Testis (tissue), 5 donors: ENCODE measurements at places on chromosomes 1 and 21. TPM values are rescaled to one million over a fixed set of nuclear protein-coding genes. Genes with fewer than 3 reads are reported as not detected.

DNA sequence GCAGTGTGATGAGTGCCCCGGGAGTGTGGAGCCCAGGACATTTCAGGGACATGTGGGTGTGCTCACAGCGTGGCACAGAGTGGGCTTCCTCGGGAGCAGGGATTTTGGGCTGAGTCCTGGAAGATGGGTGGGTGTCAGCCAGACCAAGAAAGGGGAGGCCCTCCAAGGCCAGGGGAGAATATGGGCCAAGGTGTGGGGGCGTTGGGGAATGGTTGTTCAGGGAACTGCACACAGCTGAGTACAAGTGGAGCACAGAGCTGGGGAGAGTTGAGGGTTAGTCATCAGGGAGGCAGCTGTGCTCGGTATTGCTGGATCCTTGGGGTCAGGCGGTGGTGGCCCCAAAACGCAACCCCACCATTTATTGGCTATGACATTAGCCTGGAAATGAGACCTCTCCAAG lies 5.5 kb downstream of the POGK start:
- no peaks in the 10 kb centered on the region for H3K27me3 ChIP-seq
- no peak for DNase-seq
- peaks cover 39% of the 10 kb centered on the region for H3K4me1 ChIP-seq
- no peaks in the 10 kb centered on the region for H3K36me3 ChIP-seq
- H3K4me3 ChIP-seq = no peak overlapping the region
- peak overlapping the region; percentile 79 for H3K27ac ChIP-seq

PDZK1IP1 gene
- 1.5 TPM for total RNA-seq

DNA sequence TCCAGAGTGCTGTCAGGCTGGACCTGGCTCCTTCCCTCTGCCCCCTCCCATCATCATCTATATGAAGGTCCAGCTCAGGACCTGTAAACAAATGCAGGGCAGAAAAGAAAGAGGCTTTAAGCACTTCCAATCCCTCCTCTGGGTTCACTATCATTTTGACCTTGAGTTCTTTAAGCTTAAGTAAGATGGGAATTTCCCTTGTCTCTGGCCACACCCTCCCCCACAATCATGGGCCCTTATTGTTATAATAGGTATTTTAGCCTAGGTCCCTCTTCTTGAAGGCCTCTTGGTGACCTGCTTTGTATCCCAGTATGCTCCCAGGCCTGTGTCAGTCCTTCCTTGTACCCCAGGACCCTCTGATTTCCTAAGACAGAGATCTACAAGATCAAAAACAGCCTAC lies 45.1 kb upstream of the EPS15 start:
- no peak overlapping the region for H3K4me3 ChIP-seq
- H3K27me3 ChIP-seq = no peaks in the 10 kb centered on the region
- peaks cover 18% of the 10 kb centered on the region for H3K4me1 ChIP-seq
- peak; percentile 56 for DNase-seq

DNA sequence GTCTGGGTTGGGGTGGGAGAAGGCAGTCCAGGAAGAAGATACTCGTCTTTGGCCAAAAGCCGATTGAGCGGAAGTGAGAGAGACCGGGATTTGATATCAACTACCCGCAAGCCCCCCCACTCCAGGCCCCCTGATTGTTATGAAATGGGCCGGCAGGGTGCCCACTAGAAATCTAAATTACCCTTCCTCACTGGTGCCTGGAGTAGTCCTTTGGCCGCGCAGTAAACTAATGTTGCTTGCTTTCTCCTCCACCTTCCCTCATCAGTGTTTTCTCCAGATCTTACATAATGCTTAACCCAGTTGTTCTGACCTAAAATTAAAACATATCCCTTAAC lies 119.2 kb upstream of the BARHL2 start:
- peaks cover 6% of the 10 kb centered on the region for H3K4me1 ChIP-seq
- peak overlapping the region; percentile 45 for H3K4me3 ChIP-seq
- no peak for DNase-seq

- no peaks in the 10 kb centered on the region for H3K27me3 ChIP-seq
- DNase-seq = no peak
- H3K27ac ChIP-seq = no peak overlapping the region
- H3K4me3 ChIP-seq = no peak overlapping the region
- H3K36me3 ChIP-seq = no peaks in the 10 kb centered on the region
Measured at GRCh38 chr1:63871463-63871862, 97.6 kb downstream of the ROR1 start.

LGR6 gene
- total RNA-seq = 8.1 TPM

VANGL1 gene
- total RNA-seq = 8.2 TPM

TXNDC12 gene
- total RNA-seq = 38.4 TPM

DNA sequence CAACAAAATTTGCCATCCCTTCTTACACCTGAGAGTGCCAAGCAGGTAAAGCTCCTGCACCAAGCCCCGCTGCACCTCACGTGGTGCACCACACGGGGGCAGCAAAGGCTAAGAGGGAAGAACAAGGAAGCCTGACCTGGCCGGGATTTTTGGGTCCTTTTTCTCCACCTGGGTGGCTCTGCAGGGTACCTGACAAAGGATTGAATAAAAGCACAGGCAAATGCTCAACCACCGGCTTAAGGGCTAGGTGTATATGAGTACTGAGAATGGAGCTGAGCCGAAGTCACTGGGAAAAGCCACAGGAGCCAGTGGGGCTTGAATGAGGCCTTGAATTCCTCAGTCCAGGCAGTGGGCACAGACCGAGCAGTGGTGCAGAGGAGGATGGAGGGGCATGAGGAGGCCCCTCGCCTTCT lies 36.4 kb downstream of the ZNF697 start:
- H3K27ac ChIP-seq = no peak overlapping the region
- H3K4me3 ChIP-seq = no peak overlapping the region

DNA sequence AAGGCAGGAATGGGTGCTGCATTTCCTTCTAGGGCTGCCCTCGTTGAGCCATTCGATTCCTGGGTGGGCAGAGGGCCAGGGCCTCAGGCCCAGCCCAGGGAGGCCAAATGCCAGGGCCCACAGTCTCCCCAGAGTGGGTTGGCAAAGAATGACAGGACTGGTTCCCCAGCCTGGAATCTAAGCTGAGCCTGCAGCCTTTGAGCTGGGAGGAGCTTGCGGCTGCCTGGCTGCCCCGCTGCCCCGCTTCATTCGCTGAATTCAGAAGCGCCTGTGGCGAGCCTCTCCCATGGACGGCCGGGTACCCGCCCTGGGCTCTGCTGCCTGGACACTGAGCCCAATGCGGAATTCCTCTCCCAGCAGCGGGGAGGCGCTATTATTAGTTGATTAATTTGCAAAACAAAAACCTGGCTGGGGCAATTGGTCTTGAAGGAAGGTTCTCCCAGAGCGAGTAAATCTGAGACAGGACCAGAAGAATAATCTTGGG lies 32.3 kb upstream of the TARDBP start:
- H3K36me3 ChIP-seq = no peaks in the 10 kb centered on the region
- peaks cover 12% of the 10 kb centered on the region for H3K4me1 ChIP-seq
- no peaks in the 10 kb centered on the region for H3K27me3 ChIP-seq

- H3K27me3 ChIP-seq = no peaks in the 10 kb centered on the region
- no peak for DNase-seq
- H3K4me3 ChIP-seq = no peak overlapping the region
- no peaks in the 10 kb centered on the region for H3K4me1 ChIP-seq
- no peak overlapping the region for H3K27ac ChIP-seq
Measured at GRCh38 chr1:234235434-234235881, 137.8 kb upstream of the COA6 start.

- peaks cover 13% of the 10 kb centered on the region for H3K4me1 ChIP-seq
- no peak for DNase-seq
- H3K4me3 ChIP-seq = no peak overlapping the region
- H3K27ac ChIP-seq = no peak overlapping the region
Measured at GRCh38 chr1:43994071-43994470, 2.7 kb downstream of the CCDC24 start.

GRCh38 chr21:35593000-35593502 lies 467.3 kb downstream of the SETD4 start:
- H3K4me1 ChIP-seq = no peaks in the 10 kb centered on the region
- H3K4me3 ChIP-seq = no peak overlapping the region
- H3K27ac ChIP-seq = no peak overlapping the region
- no peaks in the 10 kb centered on the region for H3K27me3 ChIP-seq

TMEM269 gene
- 1.6 TPM for total RNA-seq

GRCh38 chr1:96764469-96764868 lies 42.9 kb downstream of the PTBP2 start:
- no peak for DNase-seq
- no peak overlapping the region for H3K4me3 ChIP-seq
- no peak overlapping the region for H3K27ac ChIP-seq
- no peaks in the 10 kb centered on the region for H3K4me1 ChIP-seq
- H3K27me3 ChIP-seq = no peaks in the 10 kb centered on the region

SIK1 gene
- total RNA-seq = 12.0 TPM

- no peak overlapping the region for H3K4me3 ChIP-seq
- no peak overlapping the region for H3K27ac ChIP-seq
- H3K36me3 ChIP-seq = no peaks in the 10 kb centered on the region
Measured at GRCh38 chr1:116674011-116674531, 6.5 kb upstream of the IGSF3 start.

ZMYM1 gene
- total RNA-seq = 24.2 TPM

DNA sequence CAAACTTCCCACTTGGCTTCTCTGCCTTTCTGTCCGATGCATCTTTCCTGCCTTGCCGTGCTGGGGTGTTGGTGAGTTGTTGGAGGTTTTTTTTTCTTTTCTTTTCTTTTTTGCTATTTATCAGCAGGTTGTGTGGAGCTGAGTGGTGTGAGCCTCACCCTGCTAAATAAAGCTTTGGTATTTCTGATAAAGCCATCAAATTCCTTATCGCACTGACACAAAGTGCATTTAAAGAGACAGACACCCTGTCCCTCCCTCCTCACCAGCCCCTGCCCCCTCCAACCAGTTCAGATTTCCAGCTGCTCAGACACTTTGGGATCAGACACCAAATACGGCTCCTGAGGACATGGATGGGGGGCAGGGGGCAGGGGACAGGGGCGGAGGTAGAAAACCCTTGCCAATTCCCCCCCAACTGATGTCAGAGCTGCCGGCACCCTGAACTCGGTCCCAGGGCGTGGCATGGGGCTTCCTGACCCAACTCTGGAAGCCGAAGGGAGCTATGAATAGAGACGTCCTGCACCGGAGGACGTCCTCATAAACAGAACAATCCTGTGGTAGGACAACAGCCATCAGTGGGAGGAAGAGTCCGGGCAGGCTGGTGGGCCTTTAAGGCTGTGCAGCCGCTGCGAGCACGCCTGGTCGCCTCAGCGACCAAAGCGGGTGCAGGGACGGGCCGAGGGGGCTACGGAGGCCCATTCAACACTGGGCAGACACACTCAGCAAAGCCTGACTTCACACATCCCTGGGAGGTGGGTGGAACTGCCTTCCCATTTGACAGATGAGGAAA lies 79.0 kb downstream of the CASZ1 start:
- no peak for DNase-seq
- no peaks in the 10 kb centered on the region for H3K4me1 ChIP-seq
- H3K36me3 ChIP-seq = no peaks in the 10 kb centered on the region
- no peaks in the 10 kb centered on the region for H3K27me3 ChIP-seq
- H3K4me3 ChIP-seq = no peak overlapping the region
- H3K27ac ChIP-seq = no peak overlapping the region

DNA sequence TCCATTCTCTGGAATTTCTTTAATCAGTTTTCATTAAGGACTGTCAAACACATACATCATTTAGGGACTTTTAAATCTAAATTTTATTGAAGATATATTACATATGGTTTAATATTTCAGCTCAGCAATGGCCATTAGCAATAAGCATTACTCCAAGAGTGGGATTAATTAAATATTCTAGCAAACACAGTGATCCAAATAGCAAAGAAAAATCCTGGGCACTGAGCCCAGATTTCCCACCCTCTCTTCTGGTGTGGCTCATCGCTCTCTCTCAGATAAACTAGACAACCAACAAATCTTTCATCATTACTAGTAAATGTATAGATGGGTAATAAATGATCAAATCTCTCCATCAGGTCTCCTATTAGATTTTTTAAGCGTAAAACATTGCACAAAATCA lies 53.5 kb upstream of the FOXD3 start:
- H3K4me1 ChIP-seq = no peaks in the 10 kb centered on the region
- no peaks in the 10 kb centered on the region for H3K36me3 ChIP-seq
- no peak overlapping the region for H3K27ac ChIP-seq
- H3K27me3 ChIP-seq = no peaks in the 10 kb centered on the region
- H3K4me3 ChIP-seq = no peak overlapping the region
- no peak for DNase-seq

USH2A gene
- total RNA-seq = 2.5 TPM

- DNase-seq = no peak
- H3K4me3 ChIP-seq = no peak overlapping the region
- H3K27me3 ChIP-seq = no peaks in the 10 kb centered on the region
- no peaks in the 10 kb centered on the region for H3K36me3 ChIP-seq
- no peak overlapping the region for H3K27ac ChIP-seq
- peaks cover 15% of the 10 kb centered on the region for H3K4me1 ChIP-seq
Measured at GRCh38 chr1:183106746-183107145, 79.3 kb upstream of the LAMC2 start.

DNA sequence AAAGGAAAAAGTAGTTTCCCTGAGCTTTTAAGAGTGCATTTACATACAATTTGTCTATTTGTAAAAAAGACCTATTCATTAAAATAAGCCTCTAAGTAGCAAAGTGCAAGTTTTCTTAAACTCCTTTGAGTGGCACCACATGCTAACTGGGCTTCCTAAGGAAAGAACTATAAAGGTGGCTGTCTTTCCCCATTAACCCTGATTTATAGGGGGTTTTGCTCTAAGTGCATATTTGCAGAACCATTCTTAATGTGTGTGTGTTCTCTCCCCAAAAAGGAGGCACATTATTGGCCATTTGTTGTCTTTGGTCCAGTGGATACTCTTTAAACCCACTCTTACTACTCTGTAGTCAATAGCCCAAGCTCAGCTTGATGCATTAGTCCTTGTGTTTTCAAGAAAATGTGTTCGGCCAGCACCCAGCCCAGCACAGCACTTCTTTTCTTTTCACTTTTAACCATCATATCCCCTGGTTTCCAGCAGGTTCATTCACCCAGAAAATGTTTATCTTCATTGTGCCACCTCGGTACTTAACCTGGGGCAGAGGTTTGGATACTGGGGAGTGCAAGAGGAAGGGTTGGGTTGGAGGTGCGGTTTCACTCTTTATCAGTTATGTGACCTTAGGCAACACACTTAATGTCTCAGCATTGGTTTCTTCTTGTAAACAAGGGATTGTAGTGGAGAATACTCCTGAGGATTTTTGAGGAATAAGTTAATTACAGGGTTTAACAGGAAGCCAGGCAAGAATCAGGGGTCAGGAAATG lies 161.9 kb upstream of the UBE2U start:
- H3K4me1 ChIP-seq = peaks cover 14% of the 10 kb centered on the region
- no peaks in the 10 kb centered on the region for H3K36me3 ChIP-seq
- H3K27ac ChIP-seq = no peak overlapping the region
- H3K27me3 ChIP-seq = no peaks in the 10 kb centered on the region

DNA sequence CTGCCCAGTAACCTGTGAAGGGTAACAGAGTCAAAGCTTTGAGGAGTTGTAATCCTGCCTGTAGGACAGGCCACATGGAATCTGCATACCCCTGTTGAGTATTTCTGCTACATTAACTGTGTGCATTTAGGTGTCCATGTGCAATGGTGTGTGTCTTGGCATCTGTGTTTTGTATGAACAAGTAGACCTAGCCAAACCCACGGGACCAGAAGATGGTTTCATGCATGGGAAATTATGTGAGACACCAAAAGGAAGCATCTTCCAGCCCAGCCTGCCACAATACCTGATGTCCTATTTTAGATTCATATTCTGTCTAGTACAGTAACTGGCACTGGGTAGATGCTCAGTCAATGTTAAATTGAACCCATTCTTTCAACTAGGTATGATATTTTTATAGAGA lies 70.8 kb upstream of the KCND3 start:
- H3K36me3 ChIP-seq = no peaks in the 10 kb centered on the region
- no peaks in the 10 kb centered on the region for H3K27me3 ChIP-seq
- no peak for DNase-seq
- H3K4me3 ChIP-seq = no peak overlapping the region

TSPAN1 gene
- 34.7 TPM for total RNA-seq
